ENCODE measurements at places on chromosomes 2 and 18. TPM values are rescaled to one million over a fixed set of nuclear protein-coding genes. Genes with fewer than 3 reads are reported as not detected.

DNA sequence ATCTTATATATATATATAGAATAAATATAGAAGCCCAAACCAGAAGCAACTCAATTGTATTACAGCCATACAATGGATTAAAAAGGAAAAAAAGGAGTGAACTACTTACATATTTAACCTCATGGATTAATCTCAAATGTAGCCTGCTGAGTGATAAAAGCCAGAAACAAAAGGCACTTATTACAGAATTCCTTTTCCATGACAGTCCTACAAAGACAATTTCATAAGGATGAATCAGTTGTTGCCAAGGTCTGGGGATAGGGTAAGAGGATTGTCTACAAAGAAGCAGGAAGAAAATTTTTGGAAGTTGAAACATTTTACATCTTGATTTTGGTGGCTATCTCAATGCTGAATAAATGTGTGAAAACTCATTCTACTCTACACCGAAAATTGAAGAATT lies 103.9 kb upstream of the DCC start:
- H3K36me3 ChIP-seq = no peaks in the 10 kb centered on the region
- no peak overlapping the region for H3K27ac ChIP-seq
- no peak for DNase-seq
- H3K4me3 ChIP-seq = no peak overlapping the region

GRCh38 chr2:203891474-203891873 lies 23.9 kb downstream of the CTLA4 start:
- H3K27me3 ChIP-seq = no peaks in the 10 kb centered on the region
- H3K27ac ChIP-seq = no peak overlapping the region
- no peaks in the 10 kb centered on the region for H3K36me3 ChIP-seq

DNA sequence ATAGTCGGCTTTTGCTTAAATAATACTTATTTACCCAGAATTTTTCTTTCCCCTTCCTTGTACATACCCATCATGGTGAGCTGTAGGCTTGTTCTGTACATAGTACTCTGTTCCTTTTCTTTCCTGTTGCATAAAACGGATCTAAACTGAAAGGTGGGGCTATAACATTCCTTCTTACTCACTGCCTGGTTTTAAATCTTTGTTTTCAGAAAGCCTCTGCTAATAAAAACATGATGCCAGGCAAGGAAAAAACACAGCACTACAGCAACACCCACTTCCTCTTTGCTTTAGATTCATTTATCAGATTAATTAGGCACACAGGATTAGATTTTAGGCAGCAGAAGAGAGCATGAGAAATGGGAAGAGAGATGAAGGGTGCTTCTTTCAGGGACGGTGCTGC lies 19.6 kb upstream of the STON1 start:
- H3K4me3 ChIP-seq = no peak overlapping the region
- H3K27ac ChIP-seq = peak overlapping the region; percentile 39
- peaks cover 17% of the 10 kb centered on the region for H3K36me3 ChIP-seq
- peaks cover 46% of the 10 kb centered on the region for H3K4me1 ChIP-seq
- no peaks in the 10 kb centered on the region for H3K27me3 ChIP-seq
- DNase-seq = no peak

DNA sequence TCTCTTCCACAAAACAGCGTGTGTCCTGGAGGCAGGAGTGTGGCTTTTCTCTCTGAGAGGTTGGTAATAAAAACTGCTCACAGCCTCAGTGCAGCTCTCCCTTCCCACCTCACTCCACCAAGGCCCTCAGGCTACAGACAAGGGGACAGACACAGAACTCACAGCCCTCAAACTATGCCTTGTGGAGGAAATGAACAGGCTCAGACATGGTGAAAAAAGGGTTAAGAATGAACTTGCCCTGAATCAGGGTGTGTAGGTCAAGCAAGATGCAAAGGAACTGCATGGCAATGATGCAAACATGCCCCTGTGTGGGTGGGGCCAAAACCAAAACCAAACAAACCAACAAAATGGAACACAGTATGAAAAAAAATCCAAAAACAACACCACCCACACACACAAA lies 125.8 kb downstream of the GALNT14 start:
- H3K4me1 ChIP-seq = no peaks in the 10 kb centered on the region
- no peak overlapping the region for H3K4me3 ChIP-seq
- no peak for DNase-seq
- H3K27me3 ChIP-seq = peaks cover 36% of the 10 kb centered on the region
- H3K36me3 ChIP-seq = no peaks in the 10 kb centered on the region
- no peak overlapping the region for H3K27ac ChIP-seq

- no peak overlapping the region for H3K4me3 ChIP-seq
- H3K4me1 ChIP-seq = no peaks in the 10 kb centered on the region
- no peak overlapping the region for H3K27ac ChIP-seq
- no peak for DNase-seq
Observed at GRCh38 chr2:122168799-122169198, 413.3 kb downstream of the TSN start.

DNA sequence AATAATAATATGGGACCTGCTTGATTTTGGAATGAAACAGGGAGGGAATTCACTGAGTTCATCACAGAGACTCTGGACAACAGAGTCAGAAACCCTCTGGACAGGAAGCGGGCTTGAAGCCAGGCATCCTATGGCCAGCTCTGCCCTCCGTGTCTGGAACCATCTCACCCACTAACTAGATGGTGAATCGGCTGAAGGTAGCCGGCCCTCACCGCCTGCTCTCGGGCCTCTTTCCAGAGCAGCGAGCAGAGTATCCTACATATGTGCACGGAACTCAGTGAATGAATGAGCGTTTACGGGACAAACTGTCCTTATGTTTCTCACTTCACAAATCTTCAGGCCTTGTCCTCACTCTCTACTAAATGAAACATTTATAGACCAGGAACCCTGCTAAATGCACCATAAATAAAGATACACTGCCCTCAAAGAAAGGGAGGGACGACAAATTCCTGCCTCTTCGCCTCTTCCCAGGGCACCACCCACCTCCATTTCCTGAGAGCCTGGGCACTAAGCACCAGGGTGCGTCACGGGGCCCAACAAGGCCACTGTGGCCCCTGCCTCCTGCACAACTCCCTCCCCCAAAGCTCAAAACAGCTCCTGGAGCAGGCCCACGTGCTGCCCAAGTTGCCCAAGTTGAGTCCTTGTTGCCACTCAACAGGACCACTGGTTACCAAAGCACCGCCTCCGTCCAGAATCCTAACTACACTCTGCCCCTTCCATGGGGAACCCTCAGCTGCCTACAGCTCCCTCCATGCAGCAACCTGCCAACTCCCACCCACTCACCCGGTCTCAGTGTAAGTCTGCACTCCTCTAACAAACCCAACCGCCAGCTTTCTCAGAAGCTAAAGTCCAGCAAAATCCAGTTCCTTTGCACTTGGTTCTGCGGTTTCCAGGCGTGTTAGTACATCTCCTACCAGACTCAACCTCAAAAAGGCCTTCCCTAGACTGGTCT lies 1.7 kb downstream of the TBC1D8 start:
- peak overlapping the region; percentile 79 for H3K4me3 ChIP-seq
- no peaks in the 10 kb centered on the region for H3K27me3 ChIP-seq
- H3K4me1 ChIP-seq = peaks cover 46% of the 10 kb centered on the region

DNA sequence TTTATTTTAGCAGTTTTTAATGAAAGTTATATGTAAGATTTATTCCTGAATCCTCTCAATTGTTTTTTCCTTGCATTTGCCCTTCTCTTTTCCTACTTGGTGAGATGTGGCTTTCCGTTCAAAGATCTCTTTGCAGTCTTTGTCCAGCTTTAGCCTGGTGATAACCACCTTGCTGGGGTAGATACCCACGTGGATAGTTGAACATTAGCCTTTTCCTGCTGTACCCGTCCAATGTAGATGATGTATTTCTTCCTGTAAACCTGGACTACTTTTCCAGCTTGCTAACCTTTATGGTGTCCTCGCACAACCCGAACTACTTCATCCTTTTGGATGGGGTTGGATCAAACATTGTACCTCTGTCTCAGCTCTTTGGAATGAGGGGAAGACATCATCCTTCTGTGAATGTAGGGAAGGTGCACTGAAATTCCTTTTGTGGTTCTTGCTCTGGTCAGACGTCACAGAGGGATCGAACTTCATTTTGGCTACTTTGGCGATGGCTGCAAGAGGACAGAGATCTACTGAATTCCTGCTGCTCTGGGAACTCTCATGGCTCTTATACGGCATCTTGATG lies 293.2 kb upstream of the EPAS1 start:
- no peaks in the 10 kb centered on the region for H3K27me3 ChIP-seq
- no peak overlapping the region for H3K27ac ChIP-seq
- no peak for DNase-seq
- H3K36me3 ChIP-seq = peaks cover 4% of the 10 kb centered on the region

DNA sequence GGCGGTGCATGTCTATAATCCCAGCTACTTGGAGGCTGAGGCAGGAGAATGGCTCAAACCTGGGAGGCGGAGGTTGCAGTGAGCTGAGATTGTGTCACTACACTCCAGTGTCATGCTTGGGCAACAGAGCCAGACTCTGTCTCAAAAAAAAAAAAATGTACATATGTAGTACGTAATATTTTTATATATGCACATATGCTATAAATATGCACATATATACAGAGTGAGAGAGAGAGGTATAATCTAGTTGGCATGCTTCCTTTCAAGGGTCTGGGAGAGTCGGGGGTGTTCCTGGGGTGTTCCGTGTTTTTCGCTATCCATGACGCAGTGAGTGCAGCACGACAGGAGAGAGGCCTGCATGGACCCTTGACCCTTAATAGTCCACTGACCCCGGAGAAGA lies 83.5 kb downstream of the AOX1 start:
- H3K27me3 ChIP-seq = no peaks in the 10 kb centered on the region
- no peaks in the 10 kb centered on the region for H3K36me3 ChIP-seq
- no peak overlapping the region for H3K4me3 ChIP-seq

GRCh38 chr18:35983818-35984217 lies 11.3 kb downstream of the RMP24 start:
- H3K27ac ChIP-seq = no peak overlapping the region
- no peak for DNase-seq
- no peak overlapping the region for H3K4me3 ChIP-seq
- no peaks in the 10 kb centered on the region for H3K4me1 ChIP-seq

The ARL5A gene
- 21.9 TPM for total RNA-seq

The IL1RL1 gene
- total RNA-seq = 29.4 TPM

The RAMP1 gene
- 31.4 TPM for total RNA-seq

The TSPYL6 gene
- total RNA-seq = not detected

The UCN gene
- total RNA-seq = not detected

The FABP1 gene
- total RNA-seq = not detected

Data from stomach (tissue), 19 donors.